ENCODE measurements at places on chromosomes 3 and 15.

- ATAC-seq: no peak
Measured at GRCh38 chr3:21310161-21310560, 440.8 kb downstream of the ZNF385D start.

DNA sequence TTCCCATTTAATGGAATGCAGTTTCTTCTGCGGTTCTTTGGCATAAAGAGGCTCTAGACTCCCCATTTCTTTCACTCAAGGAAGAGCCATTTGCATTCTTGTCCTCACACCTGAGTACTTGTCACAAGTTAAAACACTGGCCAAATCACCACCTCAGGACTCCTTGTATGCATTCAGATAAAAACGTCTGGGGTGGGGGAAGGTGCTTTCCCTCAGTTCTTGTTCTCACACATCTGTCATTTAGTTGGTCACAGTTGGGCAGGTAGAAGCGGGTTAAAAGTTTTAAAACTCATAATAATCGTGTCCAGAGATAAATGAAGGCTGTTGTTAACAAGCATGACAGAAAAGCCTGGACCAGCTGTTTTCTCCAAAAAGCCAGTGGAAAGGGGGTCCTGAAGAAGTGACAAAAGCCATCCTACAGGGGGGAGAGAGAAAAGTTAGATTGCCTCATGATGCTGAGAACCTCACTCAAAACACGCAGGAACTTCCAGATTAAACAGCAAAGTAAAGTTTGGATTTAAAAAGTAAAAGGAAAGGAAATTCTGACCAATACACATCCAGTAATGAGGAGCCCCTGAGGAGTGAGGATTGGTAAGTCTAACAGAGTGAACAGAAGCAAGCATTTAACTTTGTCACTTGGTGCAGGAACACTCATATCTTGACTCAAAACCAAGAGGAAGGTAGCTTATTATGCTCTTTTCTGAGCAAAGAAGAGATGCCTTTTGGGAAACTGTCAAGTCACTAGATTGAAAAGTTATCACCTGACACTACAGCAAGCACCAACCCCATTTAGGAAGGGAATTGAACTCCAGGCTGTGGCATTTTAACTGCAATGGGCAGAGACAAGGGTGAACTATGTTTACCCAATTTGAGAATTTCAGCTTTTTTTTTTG is 2.8 kb downstream of the BCL2L10 start:
- ATAC-seq: no peak

GRCh38 chr3:77915336-77915735 is 875.4 kb downstream of the ROBO2 start:
- ATAC-seq: no peak

- ATAC-seq: no peak
Measured at GRCh38 chr15:31268108-31268501, 58.5 kb upstream of the KLF13 start.

DNA sequence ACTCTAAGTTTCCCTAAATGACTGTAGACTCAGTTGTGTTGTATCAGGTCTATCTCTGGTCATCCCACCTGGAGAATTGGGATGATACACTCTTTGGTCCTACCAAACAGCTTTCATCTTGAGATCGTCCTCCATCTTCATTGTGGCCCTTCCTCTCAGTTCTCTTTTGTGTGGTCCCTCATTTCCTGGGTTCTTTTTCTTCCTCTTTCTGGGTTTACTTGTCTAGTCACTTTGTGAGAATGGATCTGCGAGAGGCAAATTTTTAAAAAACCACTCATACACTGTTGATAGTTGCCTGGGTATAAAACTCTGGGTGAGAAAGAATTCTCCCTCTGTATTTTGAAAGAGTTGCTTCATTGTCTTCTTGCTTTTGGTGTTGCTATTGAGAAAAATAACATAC is 6.0 kb upstream of the AMOTL2 start:
- ATAC-seq: no peak

Measured in motor neuron (in vitro differentiated cells).